ENCODE measurements at places on chromosomes 6 and 20.

DNA sequence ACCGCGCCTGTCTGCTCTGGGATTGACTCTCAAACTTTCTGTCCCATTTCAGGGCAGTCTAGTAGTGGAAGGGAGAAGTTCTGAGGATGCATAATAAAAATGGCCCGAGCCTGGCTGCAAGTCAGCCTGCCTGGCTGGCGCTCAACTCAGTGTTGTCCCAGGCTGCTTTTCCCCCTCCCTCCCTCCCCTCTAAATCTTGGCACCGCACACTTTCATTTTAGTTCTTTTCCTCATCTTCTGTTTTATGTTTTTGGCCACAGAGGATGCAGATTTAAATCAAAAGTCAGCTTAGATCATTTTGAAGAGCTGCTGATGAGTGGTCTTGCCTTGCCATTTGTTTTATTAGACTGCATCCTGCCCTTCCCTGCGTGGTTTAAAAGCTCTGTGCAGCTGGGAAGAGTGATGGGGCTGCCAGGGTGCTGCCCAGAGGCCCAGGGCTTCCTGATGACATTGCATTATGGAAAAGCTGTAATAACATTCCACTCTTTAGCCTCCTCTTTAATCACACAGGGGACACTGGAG, 6.5 kb upstream of the UQCC2 start:
- DNase-seq = peak; percentile 21

GRCh38 chr6:90183587-90184333, 112.9 kb downstream of the BACH2 start:
- no peak for DNase-seq

- no peak for DNase-seq
Observed at GRCh38 chr6:162728706-162729105, 932 bp downstream of the PACRG start.

DNA sequence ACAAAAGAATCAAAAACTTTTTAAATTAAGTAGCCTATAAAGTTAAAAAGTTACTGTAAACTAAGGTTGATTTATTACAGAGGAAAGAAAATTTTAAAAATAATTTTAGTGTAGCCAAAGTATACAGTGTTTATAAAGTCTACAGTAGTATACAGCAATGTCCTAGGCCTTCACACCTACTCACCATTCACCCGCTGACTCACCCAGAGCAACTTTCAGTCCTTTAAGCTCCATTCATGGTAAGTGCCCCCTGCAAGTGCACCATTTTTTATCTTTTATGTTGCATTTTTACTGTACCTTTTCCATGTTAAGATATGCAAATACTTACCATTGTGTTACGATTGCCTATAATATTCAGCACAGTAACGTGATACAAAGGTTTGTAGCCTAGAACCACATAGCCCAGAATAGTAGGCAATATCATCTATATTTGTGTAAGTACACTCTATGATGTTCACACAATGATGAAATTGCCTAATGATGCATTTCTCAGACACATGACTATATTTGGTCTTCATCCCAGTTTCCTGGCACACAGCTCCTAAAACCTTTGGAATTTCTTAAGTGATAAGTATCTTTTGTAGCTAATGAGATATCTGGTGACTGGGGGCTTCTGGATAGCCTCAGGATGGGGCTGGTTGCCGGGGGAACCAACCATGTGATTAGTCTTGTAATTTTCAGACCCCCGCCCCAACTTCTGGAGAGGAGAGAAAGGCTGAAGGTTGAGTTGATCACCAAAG, 111.0 kb downstream of the MRPL14 start:
- DNase-seq = no peak

GRCh38 chr6:2314641-2315040, 69.2 kb upstream of the GMDS start:
- DNase-seq = no peak

Data from stromal cell of bone marrow (primary cell).